Stimulated activated naive B cell treated with anti-CD40 and anti-IgM and Interleukin-4, amounts not matched to agents 10 μg/mL and 1 μg/mL and 100 μg/mL, for 72 hours (primary cell): ENCODE measurements at places on chromosomes 16 and 17.

DNA sequence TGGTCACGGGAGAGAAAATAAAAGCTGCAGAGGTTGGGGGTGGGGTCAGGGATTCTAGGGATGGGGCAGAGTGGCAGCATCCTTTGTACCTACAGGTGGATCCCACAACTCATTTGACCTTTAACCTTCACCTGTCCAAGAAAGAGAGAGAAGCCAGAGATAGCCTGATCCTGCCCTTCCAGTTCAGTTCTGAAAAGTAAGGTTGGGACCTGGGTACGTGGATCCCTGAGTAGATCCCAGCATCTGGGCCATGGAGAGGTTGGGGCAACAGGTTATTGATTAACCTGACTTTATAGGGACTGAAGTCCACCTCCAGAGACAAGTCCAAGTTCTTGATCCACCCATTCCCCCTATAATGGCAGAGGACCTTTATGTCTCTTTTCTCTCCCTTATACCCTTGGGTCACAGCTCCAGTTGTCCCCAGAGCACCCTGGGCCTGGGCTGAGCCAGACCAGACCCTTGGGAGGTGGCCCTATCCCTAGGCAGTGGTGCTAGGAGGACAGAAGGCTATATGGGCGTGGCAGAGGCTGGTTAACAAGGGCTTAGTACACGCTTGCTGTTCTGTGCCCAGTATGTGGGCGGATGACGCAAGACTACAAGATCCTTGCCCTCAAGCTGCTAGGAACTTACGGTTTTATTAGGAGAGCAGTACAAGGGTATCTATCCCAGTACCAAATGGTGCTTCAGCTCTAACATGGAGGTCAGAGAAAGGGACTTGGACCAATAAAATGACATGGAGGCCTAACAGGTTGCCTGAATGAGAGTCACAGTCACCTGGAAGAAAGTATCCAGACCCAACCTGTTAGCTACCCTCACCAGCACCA, 3.3 kb downstream of the CLDN7 start:
- DNase-seq, result no peak

GRCh38 chr16:87789437-87790291, 23.9 kb upstream of the KLHDC4 start:
- no peak for DNase-seq

DNA sequence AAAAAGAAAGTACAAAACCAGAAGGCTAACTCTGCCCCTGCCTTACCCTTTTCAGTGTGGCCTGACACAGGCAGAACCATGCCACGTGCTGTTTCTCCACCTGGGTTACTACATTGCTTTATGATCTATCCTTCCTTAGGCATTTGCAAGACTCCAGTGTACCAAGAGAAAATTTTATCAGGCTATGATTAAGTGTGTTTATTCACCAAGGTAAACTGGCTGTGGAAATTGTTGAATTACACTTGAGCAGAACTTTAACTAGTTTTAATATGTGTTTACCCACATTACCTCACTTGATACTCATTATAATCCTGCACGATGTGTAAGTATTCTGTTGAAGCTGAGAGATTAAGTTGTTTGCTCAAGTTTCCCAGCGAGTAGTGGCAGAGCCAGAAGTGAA, 129.7 kb upstream of the MYOCD start:
- DNase-seq, result no peak

GRCh38 chr16:12752159-12752558, 51.5 kb downstream of the CPPED1 start:
- no peak for DNase-seq

GRCh38 chr16:80687606-80688005, 116.8 kb downstream of the CDYL2 start:
- DNase-seq, result no peak

DNA sequence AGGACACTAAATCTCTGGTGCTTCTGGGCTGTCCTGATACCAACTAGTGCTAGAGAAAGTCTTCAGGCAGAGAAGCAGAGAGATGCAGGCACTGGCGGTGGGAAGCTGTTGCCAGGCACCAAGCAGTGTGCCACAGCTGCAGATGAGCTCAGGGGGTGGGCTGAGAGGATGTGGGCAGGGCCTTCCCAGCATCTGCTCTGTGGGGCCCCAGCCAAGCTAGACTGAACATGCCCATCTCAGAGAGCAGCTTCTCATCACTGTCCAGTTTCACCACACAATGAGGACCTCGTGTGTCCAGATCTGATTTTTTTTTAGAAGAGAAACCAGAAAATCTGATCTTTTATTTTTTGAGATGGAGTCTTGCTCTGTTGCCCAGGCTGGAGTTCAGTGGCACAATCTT, 17.1 kb downstream of the PSKH1 start:
- no peak for DNase-seq

DNA sequence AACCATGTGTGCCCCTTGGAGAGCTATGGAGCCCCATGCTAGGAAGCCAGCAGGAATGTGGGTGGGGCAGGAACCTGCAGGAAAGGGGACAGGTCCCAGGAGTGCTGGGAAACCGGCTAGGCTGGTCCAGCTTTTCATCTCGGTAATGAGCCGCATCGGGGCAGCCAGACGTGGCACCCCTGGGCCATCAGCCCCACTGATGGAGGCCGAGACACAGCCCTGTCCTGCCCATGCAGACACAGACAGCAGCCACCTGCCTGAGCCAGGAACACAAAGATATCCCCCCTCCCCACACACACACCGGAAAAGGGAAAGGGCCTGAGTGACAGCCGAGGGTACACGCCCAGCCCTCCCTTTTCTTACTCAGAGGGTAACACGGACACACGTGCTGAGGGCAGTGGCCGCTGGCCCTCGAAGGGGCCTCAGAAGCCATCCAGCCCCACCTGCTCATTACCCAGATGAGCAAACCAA, 18.1 kb downstream of the PPL start:
- DNase-seq, result no peak

DNA sequence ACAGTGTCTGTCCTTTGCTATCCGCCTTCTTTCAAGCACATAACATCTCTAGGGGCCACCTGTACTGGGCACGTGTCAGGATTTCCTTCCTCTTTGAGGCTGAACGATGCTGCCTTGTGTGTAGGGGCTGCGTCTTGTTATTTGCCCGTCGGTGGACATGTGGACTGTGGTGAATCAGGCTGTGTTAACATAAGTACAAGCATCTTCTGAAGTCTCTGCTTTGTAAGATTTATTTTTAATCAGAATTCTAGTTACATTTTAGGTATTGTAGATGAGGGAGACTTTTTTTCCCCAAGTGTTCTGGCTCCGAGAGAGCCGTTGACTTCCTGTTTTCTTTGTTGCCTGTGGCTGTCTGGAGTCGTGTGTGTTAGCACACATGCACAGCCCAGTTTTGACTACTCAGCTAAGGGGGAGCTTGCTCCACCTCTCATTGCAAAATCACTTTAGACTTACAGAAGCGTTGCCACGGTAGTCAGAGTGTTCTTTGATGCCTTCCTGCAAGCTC, 26.1 kb downstream of the SPG7 start:
- no peak for DNase-seq

DNA sequence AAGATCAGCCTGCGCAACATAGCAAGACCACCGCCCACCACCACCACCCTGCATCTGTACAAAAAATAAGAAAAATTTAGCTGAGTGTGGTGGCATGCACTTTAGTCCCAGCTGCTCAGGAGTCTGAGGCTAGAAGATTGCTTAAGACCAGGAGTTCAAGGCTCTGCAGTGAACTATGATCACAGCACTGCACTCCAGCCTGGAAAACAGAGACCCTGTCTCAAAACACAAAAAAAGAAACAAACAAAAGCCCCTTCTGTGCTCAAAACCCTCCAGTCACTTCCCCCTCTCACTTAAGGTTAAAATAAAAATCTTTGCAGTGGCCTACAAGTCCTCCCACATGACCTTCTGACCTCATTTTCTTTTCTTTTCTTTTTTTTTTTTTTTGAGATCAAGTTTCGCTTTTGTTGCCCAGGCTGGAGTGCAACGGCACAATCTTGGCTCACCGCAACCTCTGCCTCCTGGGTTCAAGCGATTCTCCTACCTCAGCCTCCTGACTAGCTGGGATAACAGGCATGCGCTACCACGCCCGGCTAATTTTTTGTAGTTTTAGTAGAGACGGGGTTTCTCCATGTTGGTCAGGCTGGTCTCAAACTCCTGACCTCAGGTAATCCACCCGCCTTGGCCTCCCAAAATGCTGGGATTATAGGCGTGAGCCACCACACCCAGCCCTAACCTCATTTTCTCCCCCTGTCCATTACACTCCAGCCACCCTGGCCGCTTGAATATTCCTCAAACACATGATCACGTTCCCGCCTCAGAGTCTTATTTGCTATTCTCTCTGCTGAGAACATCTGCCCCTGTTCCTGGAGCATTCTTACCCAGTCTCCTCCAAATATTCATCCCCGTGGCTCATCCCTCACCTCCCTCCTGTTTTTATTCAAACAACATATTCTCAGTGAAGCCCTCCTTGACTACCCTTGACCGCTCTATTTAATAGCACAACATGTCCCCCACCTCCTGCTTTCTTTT, 126.6 kb upstream of the MED13 start:
- DNase-seq, result no peak

GRCh38 chr16:24761526-24761925, 32.1 kb downstream of the TNRC6A start:
- no peak for DNase-seq

DNA sequence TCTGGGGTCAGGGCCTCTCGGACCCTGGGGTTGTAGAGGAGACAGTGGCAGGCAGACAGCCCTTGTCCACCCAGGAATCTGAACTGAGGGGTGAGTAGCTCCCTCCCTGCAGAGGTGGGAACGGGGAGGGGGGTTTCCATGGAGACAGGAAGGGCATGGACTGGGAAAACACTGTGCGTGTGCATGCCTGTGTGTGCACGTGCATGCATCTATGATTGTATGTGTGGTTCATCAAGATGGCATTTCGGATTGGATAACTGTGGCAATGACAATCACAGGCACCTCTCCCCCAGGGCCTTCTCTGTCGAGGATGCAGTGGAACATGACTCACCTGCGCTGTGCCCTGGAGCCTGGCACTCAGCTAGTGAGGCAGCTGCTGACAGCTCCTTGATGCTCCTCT, 6.1 kb upstream of the CD300C start:
- no peak for DNase-seq
